ENCODE measurements at places on chromosomes 12 and 14.

GRCh38 chr14:48563489-48563888, 888.1 kb upstream of the MDGA2 start:
- DNase-seq: no peak

GRCh38 chr14:94396628-94397225, 8.3 kb upstream of the SERPINA1 start:
- DNase-seq: no peak

DNA sequence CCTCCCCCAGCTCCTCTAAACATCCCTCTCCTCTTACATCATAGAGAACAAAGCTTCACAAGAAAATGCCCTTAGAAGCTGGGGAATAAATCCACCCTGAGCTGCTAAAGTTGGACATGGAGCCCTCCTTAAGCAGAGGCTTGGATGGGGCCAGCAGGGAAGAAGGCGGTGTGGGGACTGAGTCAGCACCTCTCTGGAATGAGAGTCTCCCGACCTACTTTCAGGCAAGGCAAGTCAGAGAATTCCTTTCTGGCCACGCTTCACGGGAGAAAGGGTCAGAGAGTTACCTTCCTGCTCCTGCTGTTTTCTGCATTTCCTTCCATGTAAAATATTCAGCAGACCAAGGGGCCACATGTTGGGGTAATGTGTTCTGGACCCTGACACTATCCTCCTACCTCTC, 113.3 kb upstream of the PRB2 start:
- no peak for DNase-seq

GRCh38 chr12:105060715-105061378, 23.4 kb downstream of the ALDH1L2 start:
- DNase-seq: no peak

GRCh38 chr14:90583427-90583826, 186.6 kb downstream of the CALM1 start:
- no peak for DNase-seq

- no peak for DNase-seq
Observed at GRCh38 chr12:26767116-26767515, 65.9 kb downstream of the ITPR2 start.

DNA sequence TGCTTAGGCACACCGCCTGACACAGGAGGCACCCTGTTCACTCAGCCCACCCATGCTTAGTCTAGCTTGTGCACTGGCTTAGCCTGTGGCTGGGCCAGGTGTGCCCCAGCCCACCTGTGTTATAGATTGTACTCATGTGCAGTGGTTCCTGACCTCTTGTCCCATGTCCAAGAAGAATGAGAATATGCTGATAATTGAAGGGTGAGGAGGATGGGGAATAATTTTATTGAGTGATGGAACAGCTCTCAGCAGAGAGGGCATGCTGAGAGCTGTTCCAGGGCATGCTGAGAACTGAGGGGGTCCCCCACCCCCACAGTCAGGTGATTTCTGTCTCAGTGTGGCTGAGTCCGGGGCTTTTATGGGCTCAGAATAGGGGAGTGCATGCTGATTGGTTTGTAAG, 395.9 kb downstream of the FUT8 start:
- DNase-seq: no peak

- DNase-seq: no peak
Observed at GRCh38 chr12:111850526-111850925, 8.5 kb downstream of the MAPKAPK5 start.

DNA sequence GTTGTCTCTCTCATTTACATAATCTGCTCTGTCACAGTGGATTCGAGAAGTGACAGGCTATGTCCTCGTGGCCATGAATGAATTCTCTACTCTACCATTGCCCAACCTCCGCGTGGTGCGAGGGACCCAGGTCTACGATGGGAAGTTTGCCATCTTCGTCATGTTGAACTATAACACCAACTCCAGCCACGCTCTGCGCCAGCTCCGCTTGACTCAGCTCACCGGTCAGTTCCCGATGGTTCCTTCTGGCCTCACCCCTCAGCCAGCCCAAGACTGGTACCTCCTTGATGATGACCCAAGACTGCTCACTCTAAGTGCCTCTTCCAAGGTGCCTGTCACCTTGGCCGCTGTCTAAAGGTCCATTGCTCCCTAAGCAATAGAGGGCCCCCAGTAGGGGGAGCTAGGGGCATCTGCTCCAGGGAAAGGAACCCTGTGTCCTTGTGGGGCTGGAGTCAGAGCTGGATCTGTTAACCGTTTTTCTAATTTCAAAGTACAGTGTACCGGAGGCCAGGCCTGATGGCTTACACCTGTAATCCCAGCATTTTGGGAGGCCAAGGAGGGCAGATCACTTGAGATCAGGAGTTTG, 5.1 kb downstream of the ERBB3 start:
- no peak for DNase-seq

- DNase-seq: no peak
Observed at GRCh38 chr12:68976395-68976841, 43.4 kb upstream of the CPM start.

GRCh38 chr12:125882141-125882540, 816.9 kb downstream of the AACS start:
- no peak for DNase-seq

GRCh38 chr12:46453428-46453827, 80.9 kb upstream of the SLC38A2 start:
- DNase-seq: no peak

DNA sequence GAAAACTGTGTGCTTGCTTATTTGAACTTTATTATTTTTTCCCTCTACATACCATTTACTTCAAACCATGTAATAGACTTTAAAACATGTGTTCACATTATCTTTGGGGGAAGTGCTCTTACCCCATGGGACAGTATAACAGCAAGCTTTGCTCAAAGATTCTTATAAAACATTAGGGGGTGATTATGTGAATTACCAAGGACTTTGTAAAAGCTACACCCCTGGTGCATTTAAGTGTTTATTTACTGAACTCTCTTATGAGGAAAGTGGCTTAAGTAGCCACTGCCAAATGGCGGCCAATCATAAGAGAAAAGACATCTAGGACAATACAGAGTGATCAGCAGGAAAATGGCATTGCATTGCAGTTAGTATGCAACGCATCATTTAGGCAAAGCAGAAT, 70.3 kb downstream of the CAPZA3 start:
- DNase-seq: no peak

DNA sequence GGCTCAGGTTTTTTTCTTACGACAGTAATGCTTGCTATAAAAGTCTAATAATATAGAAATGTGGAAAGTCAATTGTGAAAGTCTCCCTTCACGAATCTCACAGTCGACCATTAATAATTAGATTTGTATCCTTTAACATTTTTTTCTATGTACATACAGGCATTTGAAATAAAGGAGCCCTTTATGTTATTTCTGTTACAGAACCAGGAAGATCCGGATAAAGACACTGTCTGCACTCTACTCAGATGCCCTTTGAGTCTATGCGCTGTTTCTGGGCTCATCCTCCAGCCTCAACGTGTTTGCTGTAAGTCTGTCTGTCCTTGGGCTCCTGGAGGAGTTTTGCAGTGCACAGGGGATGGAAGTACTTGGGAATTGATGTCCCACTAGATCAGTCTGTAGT, 212.2 kb upstream of the ATP2B1 start:
- no peak for DNase-seq

GRCh38 chr12:65522956-65523860, 244.7 kb downstream of the MSRB3 start:
- no peak for DNase-seq

- DNase-seq: no peak
Observed at GRCh38 chr12:24561411-24561871, 387.5 kb downstream of the BCAT1 start.

- no peak for DNase-seq
Observed at GRCh38 chr14:104346608-104347007, 208.2 kb downstream of the KIF26A start.

GRCh38 chr14:39366460-39367386, 65.5 kb downstream of the FBXO33 start:
- no peak for DNase-seq

DNA sequence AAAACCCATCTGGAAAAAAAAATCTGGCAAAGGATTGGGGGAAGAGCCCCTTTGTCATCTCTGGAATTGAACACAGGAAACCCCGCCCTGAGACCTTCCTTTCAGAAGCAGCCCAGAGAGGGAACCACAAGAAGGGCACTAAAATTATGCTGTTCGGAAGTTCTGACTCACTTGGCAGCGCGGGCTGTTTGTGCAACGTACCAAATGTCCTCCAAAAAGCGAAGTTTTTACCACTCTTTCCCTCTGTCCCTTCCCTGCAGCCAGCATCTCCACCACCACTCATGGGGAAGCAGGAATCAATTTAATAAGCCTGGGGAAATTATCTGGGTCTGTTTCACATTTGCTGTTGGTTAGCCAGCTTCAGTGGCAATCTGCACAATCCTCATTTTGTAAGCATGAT, 3.2 kb upstream of the SYNE3 start:
- no peak for DNase-seq

GRCh38 chr12:71562676-71563595, 100.7 kb downstream of the ZFC3H1 start:
- DNase-seq: peak; percentile 31

GRCh38 chr14:105487449-105487985, 831 bp downstream of the CRIP1 start:
- DNase-seq: no peak

GRCh38 chr14:35386673-35387125, 17.9 kb downstream of the NFKBIA start:
- peak; percentile 85 for DNase-seq

GRCh38 chr12:128729628-128730121, 94.1 kb downstream of the SLC15A4 start:
- no peak for DNase-seq

GRCh38 chr12:89529738-89530137, 3.9 kb upstream of the POC1B start:
- peak; percentile 31 for DNase-seq

GRCh38 chr12:112408621-112409020, 784 bp downstream of the RPL6 start:
- DNase-seq: no peak

DNA sequence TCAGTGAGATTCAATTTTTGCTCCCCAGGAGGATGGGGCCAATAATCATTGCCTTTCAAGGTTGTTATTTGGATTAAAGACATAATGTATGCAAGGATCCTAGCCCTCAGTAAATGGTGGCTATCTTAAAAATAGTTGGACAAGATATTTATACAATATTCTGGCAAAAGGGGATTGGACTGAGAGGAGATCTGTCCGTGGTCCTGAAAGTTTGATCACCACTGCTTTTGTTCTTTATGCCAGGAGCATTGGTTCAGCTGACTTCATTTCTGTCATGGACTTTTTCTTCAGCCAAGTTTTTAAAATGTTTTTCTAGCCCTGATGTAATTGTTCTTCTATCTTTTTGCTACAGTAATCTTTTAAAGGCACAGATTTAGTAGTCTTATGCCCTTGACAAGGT, 70.2 kb upstream of the TCL1A start:
- DNase-seq: no peak

- peak; percentile 42 for DNase-seq
Observed at GRCh38 chr12:5965950-5966383, 20.9 kb upstream of the ANO2 start.

DNA sequence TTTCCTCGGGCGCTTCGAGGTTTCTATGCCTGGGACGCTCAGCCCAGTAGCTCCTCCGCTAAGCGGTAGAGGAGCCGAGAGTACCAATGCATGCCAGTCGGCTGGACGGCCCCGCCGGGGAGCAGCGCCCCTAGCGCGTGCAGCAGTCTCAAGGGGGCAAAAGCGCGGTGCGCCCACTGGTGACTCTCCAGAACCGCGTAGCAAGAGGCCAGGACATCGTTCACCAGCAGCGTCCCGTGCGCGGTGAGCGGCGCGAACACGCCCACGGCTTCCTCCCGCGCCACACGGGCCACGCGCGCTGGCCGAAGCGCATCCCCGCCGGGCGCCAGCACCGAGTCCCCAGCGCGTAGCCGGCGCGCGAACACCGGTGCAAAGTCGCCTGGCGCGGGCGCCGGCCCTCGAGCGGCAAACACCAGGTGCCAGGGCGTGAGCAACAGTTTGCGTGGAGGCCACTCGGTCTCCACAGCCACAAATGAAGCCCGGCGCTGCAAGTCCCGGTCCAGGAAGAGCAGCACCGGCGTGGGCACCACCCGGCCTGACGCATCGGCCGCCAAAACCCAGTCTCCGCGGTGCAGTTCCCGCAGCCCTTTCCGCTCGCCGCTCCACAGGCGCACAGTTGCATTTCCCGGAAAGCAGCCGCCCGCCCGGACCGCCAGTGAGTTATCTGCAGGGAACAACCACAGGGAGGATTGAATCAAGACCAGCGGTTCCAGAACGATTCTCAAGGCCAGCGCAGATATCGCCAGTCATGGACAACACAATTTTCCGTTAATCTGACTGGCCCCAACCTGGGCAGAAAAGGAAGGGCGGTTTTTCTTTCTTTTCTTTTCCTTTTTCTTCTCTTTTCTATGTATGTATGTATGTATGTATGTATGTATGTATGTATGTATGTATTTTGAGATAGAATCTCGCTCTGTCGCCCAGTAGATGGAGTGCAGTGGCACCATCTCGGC, 4.5 kb downstream of the DHH start:
- DNase-seq: no peak

DNA sequence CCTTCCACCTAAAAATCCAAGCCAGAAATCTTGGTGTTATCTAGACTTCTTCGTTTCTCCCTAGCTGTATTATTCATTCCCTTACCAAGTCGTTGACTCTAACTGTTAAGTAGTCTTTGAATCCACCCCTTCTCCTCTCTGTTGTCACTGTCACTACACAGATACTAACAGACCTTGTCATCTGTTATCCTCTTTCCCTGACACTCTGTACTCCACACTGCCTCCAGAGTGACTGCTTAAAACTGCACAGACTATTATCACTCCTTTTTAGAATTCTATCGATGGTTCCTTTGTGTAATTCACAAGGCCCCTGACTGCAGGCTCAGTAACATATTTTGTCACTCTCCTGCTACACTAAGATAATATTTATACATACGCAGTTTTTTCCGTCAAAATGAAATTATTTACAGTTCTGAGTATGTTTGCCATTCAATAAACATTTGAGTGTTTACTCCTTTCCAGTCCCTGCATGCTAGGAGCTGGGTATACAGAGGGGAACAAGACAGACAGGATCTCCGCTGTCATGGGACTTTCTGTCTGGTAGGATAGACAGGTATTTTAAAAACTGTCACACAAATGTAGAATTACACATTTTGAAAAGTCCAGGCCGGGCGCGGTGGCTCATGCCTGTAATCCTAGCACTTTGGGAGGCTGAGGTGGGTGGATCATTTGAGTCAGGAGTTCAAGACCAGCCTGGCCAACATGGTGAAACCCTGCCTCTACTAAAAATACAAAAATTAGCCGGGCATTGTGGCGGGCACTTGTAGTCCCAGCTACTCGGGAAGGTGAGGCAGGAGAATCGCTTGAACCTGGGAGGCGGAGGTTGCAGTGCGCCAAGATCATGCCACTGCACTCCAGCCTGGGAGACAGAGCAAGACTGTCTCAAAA, 3.8 kb downstream of the MARS1 start:
- DNase-seq: no peak

GRCh38 chr14:72554401-72554800, 339.5 kb downstream of the DPF3 start:
- DNase-seq: no peak

DNA sequence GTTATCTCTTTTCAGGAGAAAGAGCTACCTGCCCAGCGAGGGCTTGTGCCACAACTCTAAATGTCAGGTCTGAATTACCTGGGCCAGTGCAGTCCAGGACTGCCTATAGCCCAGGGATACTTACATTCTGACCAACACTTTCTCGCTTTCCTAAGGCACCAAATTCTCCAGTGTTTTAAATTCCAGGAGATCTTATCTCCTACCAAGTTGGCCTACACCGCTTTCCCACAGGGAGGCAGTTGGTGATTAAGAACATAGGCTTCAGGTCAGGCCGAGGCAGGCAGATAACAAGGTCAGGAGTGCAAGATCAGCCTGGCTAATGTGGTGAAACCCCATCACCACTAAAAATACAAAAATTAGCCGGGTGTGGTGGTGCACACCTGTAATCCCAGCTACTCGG, 41.1 kb downstream of the RPS29 start:
- DNase-seq: no peak

- no peak for DNase-seq
Observed at GRCh38 chr12:32708926-32709325, 29.8 kb downstream of the DNM1L start.
